Activated CD8-positive, alpha-beta memory T cell treated with anti-CD3 and anti-CD28 coated beads for 48 hours (primary cell): ENCODE measurements at places on chromosomes 4 and X.

DNA sequence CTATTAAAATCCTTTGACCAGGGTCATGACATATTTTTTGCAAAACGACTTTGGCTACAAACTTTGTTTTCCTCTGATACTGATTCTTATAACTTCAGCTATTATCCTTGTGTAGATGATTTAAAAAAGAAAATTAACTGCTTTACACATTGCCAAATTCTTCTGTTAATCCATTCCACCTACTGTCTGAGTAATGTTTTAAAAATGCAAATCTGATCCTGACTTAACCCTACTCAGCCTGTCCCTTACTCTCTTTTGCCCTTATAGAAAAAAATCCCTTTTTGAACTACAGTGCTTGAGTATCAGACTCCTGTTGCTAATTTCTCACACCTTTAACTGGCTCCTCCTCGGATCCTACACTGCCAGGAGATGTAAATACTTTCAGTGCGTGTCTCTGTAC, 723.1 kb downstream of the ADGRL3 start:
- no peak for DNase-seq

DNA sequence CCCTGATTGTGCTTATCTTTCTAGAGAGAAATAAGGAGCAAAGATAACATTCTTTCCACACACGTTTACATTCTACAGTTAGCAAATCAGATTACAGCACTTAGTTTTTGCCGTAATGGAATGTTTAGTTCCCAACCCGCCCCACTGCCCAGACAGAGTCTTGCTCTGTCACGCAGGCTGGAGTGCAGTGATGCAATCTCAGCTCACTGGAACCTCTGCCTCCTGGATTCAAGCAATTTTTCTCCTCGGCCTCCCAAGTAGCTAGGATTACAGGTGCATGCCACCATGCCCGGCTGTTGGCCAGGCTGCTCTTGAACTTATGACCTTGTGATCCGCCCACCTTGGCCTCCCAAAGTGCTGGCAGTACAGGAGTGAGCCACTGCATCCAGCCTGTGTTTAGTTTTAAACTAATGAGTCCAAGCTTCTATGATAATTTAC, 8.4 kb upstream of the PRPS1 start:
- DNase-seq, result no peak

GRCh38 chr4:148749403-148749802, 307.2 kb upstream of the NR3C2 start:
- DNase-seq, result no peak

GRCh38 chr4:110477836-110478235, 1.9 kb downstream of the ENPEP start:
- no peak for DNase-seq

DNA sequence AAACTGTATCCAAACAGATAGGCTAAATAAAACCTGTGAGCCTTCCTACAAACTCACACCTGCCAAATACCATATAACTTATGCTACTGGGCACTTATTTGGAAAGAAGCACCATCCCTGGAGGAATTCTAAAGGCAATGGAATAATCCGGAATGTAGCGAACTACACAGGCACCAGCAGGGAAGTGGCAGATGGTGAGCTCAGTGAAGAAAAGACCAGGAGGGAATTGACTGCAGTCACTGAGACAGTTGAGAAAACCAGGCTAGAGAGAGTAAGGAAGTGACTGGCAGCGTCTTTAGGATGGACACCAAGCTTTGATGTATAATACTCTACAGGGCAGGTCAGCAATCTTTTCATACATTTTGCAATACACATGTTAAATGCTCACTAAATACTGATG, 16.3 kb downstream of the NDNF start:
- no peak for DNase-seq

DNA sequence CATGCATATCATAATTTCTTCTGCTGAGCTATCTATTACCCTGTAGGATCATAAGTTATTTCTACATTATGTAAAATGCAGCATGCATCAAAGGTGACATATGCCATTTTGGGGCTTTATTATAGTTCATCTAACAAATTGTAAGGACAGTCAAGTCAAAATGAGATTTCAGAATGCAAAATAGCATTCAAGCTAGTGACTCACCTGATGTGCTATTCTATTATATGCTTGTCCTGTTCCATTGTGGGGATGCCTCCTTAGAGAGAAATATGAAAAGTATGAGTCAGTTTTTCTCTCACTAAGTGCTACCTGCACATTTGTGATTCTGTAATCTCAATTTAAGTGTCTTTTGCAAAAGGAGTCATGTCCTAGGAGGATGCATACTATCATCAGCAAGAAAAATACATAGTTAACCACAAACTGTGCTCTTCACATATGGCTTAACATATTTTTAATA, 647.0 kb upstream of the PCDH10 start:
- DNase-seq, result no peak

DNA sequence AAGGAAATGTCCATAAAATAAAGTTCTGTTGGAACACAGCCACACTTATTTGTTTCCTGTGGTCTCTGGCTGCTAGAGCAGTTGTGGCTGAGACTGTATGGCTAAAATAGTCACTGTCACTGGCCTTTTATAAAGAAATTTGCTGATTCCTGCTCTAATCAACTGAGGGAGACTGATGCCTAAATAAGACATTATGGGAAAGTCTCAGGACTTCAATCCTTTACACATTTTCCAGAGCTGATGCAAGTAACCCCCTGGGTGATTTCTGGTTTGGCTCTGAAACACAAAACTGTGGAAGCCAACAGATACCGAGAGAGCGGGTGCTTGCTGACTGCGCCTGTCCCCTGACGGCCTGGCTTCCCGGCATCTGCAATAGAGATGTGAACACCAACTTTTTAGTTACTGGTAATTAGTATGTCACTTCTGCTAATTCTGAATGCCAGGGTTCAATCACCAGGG, 64.0 kb downstream of the POLR2B start:
- DNase-seq, result no peak

DNA sequence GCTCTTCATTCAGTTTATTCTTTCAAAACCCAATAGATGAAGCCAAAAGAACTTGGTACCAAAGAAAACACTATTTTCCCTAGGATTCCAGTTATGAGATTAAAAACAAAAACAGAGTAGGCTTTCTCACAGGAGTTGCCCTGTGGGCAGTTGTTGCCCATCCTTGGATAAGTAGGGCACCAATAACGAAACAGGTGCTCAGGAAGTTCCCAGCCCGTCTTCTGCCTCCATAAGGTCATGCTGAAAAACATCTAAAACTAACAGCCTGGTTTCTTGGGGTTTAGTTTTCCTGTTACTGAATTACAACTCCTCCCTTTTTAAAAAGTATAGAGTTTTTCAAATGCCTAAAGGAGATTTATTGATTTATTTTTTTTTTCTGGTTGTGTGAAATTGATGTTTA, 14.7 kb downstream of the TSPAN5 start:
- no peak for DNase-seq

- DNase-seq, result no peak
These were observed 31.0 kb downstream of the XK start for GRCh38 chrX:37716602-37717001.

- no peak for DNase-seq
These were observed 162.9 kb upstream of the PGRMC2 start for GRCh38 chr4:128450326-128451120.

DNA sequence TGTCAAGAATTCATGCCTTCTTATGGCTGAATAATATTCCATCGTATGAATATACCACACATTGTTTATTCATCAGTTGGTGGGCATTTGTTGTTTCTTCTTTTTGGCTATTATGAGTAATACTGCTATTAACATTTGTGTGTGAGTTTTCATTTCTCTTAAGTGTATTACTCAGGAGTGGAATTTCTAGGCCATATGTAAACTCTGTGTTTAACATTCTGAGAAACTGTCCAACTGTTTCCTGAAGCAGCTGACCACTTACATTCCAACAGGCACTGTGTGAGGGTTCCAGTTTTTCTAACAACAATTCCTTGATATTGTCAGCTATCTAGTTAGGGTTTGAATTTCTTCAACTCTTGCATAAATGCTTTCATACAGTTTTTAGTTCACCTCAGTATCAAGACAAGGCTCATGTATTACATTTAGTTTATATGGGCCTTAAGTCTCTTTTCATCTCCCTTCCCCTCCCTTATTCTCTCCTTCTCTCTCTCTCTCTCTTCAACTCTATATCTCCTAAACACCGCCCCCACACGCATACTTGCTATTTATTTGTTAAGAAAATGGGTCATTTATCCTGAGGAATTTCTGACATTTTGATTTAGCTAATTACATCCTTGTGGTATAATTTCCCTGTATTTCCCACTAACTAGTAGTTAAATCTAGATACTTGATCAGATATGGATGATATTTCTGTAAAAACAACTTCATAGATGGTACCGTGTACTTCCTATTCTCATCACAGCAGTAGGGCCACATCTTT, 77.4 kb downstream of the WDR19 start:
- DNase-seq, result no peak

DNA sequence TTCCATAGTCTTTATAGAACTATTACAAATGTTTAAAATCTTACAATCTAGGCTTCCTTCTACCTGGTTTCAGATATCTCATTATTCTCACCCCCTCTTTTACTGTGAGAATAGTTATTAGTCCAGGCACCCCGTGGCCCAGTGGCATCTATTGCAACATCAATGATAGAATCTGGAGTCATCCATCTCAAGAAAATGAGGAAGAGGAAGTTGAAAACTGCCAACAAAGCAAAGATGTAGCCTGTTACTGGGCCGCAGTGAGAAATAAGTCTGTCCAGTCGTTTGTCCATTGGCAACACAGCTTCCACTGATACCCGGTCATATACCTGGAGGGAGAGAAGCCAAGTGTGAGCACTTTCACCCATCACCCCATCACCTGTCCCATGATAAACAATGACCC, 6.0 kb upstream of the ASB11 start:
- no peak for DNase-seq

DNA sequence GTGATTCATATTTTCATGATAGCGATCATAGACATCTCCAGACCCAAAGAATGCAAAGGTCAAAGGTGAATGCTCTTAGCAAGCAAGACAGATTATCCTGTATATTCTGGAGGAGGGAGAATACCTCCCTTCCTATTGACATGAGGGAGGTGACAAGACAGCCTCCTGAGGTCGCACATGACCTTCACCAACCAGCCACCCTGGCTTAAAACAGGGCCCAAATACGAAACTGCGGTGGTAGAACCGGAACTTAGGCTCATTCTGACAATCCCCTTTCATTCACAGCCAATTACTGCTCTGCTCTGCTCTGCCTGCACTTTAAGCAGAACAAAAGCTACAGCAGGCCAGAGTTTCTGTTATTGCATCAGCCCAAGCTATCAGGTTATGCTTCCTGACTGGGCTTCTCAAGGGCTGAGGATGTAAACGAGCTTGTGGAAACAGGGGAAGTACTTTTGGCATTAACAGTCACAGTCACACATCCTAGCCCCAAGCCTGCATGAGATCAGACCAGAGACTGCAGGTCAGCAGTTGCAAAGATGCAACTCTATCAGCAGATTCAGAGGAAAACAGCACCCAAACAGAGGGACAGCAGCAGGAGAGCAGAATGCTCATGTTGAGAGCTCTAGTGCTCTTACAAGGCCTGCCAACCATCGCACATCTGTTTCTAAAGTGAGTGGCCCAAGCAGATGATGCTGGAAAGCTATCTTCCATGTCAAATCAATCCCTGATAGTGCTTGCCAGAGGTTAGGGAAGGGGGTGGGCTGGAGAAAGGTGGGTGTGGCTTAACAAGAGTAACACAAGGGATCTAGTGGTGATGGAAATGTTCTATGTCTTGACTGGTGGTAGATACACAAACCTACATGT, 51.3 kb upstream of the MAP3K15 start:
- no peak for DNase-seq

DNA sequence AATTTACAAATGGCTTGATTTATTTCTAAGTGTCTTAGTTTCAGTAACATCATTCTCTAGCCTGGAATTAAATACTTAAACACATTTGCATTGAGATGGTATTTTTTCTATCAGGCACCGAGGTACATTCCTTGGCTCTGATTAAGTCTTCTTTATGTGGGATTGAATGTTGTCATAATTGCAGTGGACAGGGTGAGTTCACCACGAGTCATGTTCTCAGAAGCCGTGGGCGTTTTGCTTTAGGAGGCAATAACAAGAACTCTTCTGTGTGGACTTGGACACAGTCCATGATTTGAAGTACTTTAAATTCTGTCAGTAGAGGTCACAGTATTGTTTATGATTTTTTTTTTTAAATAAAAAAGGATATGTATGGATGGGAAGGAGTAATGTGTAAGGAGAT, 57.1 kb upstream of the EFHC2 start:
- DNase-seq, result no peak

DNA sequence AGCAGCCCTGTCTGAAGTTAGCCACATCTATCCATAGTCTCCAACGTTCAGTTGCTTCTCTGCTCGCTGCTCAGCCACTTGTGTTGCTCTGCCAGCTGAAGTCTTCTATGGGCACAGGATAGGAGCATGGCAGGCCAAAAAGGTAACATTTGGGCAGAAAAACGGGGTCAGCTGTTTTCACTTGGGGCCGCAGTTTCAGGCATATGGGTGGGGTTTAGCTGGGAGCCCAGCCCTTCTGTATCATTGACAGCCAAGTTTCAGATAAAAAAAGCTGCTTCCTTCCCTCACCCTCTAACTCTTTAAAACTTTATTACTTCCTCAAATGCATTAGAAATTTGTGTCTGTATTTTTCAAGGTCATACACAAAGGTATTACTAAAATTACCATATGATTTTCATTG, 18.4 kb upstream of the MANBA start:
- DNase-seq, result no peak

GRCh38 chrX:7637066-7637465, 205.9 kb upstream of the VCX start:
- no peak for DNase-seq

GRCh38 chrX:29851857-29852605, 363.3 kb upstream of the MAGEB2 start:
- no peak for DNase-seq

DNA sequence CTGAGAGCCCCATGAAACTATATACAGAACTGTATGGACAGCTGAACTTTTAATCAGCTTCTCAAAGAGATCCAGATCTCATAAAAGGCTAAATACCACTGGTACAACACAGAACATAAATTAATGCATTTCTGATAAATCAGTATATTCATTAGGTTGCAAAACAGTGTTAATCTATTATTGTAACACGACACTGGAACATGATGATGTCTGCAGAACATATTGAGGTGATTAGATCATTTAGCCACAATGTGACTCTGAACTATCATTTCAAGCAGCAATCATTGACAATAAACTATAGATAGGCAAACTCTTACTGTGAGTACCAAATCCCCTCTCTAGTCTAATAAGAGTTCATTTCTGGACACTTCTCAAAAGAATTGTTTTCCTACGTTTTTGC, 50.3 kb downstream of the GASK1B start:
- no peak for DNase-seq

DNA sequence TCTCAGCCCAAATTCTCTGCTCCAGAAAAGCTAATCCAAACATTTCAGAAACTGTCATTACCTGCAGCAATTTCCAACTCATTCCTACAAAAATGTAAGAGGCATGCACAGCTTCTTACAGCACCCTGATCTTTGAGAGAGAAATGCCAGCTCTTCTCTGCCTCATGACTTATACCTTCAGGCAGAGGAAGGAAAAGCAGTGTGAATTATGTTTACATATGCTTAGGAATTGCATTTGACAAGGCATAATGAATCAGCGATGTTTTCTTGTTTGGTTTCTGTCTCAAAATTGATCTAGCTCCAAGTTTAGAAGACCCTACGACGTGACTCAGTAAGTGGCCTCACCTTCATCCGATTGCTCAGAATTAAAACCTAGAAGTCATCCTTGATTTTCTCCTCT, 21.8 kb upstream of the AGA start:
- no peak for DNase-seq

- DNase-seq, result no peak
These were observed 713.5 kb upstream of the GRID2 start for GRCh38 chr4:91590260-91590659.
